ENCODE measurements at places on chromosomes 11 and 22.

DNA sequence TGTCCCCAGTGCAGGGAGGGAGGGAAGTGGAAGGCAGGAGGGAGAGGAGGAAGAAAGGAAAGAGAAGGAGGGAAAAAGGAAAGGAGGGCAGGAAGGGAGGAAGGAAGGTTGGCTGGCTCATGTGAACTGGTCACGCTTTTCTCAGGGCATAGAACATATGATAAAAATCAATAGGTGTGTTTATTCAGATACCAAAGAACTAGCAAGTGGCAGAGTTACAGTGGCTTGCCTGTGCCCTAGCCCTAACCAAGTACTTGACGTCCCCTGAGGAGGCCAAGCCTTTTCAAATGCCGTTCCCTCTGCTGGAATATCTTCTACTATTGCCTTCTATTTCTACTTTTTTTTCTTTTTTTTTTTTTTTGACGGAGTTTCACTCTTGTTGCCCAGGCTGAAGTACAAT lies 33.5 kb downstream of the CHRDL2 start:
- no peak for DNase-seq

GRCh38 chr11:79371724-79372123 lies 69.1 kb downstream of the TENM4 start:
- DNase-seq: no peak

DNA sequence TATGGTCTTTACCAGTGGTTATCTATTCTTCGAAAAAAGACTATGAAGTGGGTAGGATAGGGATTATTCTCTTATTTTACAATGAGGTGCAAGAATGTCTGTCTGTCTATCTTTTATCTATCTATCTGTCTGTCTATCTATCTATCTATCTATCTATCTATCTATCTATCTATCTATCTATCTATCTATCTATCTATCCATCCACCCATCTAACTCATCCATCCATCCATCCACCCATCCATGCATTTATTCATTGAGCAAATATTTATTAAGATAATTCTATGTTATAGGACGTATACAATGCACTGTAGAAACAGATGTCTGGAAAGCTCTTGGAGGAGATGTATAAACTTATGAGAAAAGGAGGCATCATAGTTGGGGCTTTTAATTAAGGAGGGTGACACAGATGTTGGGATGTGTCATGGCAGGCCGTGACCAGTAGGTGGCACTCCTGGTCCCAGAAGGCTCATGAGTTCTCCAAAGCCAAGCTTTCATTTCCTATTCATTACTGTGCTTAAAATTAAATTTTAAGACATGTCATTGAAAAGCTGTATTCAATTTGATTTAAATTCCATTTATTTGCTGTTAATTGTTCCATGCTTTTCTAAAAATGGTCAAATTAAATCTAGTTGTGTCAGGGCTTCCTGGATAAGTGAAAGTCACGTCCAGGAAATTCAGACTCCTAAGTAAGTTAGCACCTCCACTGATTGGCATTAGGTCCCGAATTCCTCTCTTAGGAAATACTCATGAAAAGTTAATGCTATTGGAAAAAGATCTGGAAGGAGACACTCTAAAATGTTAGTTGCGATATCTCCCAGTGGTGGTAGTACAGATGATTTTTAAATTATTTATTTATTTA lies 19.0 kb upstream of the E2F8 start:
- peak; percentile 76 for DNase-seq

DNA sequence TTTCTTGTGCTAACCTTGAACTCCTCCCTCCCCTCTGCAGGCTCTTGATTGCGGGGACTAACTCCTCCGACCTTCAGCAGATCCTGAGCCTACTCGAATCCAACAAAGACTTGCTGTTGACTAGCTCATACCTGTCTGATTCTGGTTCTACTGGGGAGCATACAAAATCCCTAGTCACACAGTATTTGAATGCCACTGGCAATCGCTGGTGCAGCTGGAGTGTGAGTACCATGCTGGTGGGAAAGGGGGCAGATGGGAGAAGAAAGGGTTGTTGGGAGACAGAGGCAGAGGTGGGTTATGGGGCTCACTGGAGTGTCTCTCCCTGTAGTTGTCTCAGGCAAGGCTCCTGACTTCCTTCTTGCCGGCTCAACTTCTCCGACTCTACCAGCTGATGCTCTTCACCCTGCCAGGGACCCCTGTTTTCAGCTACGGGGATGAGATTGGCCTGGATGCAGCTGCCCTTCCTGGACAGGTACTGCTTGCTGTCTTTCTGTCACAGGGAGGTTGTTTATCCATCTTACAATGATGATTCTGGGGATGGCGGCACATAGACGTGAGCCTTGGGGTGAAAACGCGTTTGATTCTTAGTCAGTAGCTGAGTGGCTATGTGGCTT lies 4.5 kb downstream of the SLC3A2 start:
- DNase-seq: no peak

- DNase-seq: no peak
Measured at GRCh38 chr11:17171343-17171742, 36.4 kb downstream of the PIK3C2A start.

GRCh38 chr11:117187007-117187406 lies 8.5 kb downstream of the SIDT2 start:
- DNase-seq: no peak

Data from activated CD4-positive, alpha-beta T cell treated with anti-CD3 and anti-CD28 coated beads, Interleukin-2, amount 10 ng/mL, durations not matched to agents 7 days and 5 days (primary cell).